Suppressor macrophage (primary cell): ENCODE measurements at places on chromosomes 1 and 21.

- DNase-seq, result peak; percentile 57
Measured at GRCh38 chr1:243848858-243849420, 1.1 kb downstream of the AKT3 start.

DNA sequence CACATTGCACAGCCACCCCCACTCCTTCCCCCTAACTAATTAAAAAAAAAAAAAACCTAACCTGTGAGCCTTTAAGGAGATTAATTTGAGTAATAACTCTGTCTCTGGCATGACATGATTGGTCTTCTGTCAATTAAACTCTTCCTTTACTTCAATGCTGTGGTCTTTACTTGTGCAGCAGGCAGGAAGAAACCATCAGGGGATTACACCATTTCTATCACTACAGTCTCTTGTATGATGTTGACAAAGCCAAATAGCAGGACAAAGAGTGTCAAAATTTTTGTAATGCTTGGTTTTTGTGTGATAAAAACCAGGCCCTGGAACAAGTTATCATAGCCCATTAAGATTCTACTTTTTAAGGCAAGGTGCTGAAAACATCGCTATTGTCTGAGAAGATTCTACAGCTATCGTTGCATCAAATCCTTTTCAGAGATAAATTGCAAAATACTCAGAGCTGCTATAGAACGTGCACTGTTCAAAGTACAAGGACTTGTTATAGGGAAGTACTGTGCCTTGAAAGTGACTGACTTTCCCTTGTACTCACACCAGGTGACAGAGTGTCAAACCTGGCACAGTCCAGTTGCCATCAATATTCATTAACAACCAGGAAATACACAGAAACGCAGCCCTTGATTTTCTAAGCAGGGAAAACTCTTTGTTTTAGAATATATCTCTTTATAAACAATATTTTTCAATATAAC lies 37.7 kb downstream of the LHX9 start:
- DNase-seq, result no peak

- peak; percentile 78 for DNase-seq
Measured at GRCh38 chr1:24898152-24898908, 31.7 kb downstream of the RUNX3 start.

GRCh38 chr1:44246806-44247205 lies 33.5 kb downstream of the DMAP1 start:
- DNase-seq, result no peak

- no peak for DNase-seq
Measured at GRCh38 chr1:9371391-9371935, 78.8 kb downstream of the SPSB1 start.

DNA sequence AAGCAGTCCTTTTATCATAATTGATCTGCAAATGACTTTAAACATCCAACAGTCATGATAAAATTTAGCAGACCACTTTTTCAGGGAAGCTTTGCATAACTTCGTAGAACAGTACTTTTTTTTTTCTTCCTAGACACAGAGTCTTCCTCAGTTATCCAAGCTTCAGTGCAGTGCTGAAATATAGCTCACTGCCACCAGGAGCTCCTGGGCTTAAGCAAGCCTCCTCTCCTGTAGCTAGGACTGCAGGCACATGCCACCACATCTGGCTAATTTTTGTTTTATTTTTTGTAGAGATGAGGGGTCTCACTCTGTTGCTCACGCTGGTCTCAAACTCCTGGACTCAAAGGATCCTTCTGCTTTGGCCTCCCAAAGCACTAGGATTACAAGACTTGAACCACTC lies 3.8 kb downstream of the F13B start:
- DNase-seq, result no peak

GRCh38 chr1:178361847-178362246 lies 134.9 kb downstream of the CLEC20A start:
- no peak for DNase-seq

GRCh38 chr1:24640288-24640687 lies 2.8 kb upstream of the SRRM1 start:
- DNase-seq, result peak; percentile 34

- DNase-seq, result no peak
Measured at GRCh38 chr1:24714859-24715520, 30.3 kb upstream of the CLIC4 start.

DNA sequence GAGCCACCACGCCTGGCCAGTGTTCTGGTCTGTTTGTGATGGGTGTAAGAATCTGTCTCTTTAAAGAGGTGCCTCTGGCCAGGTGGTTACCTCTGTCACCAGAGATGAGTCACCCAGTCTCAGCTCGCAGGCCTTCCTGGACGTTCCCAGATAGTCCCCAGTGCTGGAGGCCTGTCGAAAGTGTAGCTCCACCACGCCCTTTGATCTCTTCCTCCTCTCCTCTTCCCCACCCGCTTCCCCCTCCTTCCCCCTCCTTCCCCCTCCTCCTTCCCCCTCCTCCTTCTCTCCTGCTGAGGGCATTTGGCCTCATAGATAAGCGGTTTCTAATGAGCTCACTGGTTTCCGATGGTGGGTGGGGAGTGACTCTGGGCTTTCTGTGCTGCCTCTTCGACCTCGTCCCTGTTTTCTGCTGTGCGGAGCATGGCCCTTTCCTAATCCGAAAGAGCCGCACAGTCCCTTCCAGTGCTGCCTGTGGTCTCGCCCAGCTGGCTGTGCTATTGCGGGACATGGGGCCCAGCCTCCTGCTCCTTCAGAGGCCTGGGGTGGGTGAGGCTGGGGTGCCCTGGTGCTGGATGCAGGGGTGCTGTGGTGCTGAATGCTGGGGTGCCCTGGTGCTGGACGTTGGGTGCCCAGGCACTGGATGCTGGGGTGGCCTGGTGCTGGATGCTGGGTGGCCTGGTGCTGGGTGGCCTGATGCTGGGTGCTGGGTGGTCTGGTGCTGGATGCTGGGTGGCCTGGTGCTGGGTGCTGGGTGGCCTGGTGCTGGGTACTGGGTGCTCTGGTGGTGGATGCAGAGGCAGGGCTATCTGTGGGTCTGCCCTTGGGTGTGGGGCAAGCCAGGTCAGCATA lies 19.2 kb downstream of the AGPAT3 start:
- DNase-seq, result peak; percentile 64
